ENCODE measurements at places on chromosomes 16 and 17.

GRCh38 chr16:2438121-2438520, 8.9 kb downstream of the CCNF start:
- no peak for DNase-seq

DNA sequence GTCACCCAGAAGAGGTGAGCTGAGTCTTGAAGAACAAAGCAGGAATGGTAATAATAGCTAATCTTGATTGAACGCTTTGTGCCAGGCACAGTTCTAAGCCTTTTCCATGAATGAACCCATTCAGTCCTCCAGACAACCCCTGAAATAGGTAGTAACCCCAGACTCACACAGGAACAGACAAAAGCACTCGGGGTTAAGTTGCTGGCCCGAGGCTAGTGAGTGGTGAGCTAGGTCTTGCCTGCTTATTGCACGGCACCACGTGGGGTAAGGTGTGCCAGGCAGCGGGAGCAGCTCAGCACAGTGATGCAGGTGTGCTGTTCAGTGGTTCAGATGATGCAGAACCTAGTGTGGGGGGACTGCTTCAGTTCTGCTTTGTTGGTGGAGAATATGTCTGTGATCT, 181.6 kb downstream of the RAB11FIP4 start:
- no peak for DNase-seq

- no peak for DNase-seq
These were observed 151.9 kb downstream of the SALL1 start for GRCh38 chr16:50999181-50999580.

- DNase-seq: no peak
These were observed at the start of gene ZNF319 for GRCh38 chr16:57999971-58000705. ZNF319 (minus strand) TSS chr16:58000672; CDS start chr16:57998265, 2,407 bp downstream.

DNA sequence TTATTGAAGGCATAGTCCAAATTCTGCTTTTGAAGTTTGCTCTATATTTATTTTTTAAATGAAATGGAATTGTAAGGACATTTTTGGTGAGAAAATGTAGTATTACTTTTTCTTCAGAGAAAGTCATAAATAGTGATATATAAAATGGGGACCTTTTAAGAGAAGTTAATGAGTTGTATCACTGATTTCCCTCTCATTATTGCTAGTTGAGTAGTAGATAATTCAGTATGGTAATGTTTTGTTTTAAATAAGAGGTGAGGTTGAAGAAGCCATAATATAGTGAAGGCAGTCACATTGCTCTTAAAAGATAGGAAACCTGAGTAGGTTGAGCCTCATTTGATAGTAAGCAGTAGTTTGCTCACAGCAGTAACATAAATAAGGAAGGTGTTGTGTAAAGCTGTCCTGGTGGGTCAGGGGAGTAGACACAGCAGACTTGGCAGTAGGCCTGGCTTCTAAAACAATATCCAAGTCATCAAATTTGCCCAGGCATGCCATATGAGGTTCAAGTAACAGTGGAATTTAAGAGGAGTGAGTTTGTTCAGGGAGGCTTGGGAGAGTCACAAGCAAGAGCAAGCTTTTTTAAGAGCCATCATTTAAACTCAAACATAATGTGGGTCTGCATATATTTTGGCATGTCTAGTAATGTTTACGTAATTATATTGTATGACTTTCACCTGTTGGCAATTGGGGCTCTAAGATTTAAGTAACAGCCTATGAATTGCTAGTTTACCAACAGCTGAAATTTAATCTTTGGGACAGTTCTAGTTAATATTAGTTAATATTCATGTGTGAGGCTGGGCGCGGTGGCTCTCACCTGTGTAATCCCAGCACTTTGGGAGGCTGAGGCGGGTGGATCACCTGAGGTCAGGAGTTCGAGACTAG, 6.5 kb downstream of the NFATC3 start:
- no peak for DNase-seq

Measured in stimulated activated CD4-positive, alpha-beta T cell treated with anti-CD3 and anti-CD28 coated beads, TNF-alpha, amount 100 ng/mL, for 1 hour (primary cell).